ENCODE measurements at places on chromosomes 2 and 18.

GRCh38 chr2:11873356-11874154 lies 127.1 kb downstream of the LPIN1 start:
- no peak for DNase-seq

GRCh38 chr18:8375249-8375648 lies 234.0 kb upstream of the RAB12 start:
- no peak for DNase-seq

DNA sequence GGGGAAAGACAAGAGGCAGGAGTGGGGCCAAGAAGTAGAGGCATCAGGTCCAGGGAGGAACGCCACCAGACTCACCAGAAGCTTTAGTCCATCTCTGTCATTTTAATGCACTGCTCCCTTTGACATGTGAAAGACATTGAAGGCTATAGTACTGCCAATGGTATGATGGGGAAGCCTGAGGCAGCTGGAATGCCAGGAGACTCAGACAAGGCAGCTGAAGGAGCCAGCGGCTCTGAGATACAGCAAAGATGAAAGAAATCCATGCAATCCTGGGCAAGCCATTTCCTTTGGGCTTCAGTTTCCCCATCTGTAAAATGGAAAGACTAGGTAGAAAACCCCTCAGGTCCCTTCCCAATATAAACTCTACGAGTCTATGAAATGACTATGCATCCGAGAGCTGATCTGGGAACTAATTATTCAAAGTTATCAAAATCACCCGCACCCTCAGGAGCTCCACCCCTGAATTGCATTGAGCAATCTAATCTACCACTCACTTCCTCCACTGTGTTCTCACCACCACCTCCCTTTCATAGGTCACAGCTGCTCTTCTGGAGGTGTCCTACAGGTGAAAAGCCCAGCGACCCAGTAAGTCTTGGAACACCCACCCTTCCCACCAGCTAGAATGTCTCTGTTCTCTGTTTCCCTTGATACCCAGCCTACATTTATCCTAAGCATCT lies 3.1 kb downstream of the CXCR2 start:
- no peak for DNase-seq

DNA sequence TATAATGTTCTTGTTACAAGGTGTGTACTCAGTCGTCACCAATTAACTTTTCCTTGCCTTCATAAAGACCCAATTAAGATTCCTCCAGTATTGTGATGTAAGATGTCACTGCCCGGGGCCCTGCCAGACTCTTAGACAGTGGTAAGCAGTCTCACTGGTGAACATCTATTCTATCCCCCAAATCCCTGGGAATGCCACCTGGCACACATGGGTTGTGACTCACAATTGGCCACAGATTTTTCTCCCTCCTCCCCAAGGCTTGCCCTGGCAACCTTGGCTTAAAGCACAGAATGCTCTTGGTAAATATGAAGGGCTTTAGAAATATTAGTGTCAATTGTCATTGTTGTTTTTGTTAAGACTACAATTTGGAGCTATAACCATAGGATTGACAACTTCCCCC lies 287.9 kb downstream of the ETAA1 start:
- no peak for DNase-seq

DNA sequence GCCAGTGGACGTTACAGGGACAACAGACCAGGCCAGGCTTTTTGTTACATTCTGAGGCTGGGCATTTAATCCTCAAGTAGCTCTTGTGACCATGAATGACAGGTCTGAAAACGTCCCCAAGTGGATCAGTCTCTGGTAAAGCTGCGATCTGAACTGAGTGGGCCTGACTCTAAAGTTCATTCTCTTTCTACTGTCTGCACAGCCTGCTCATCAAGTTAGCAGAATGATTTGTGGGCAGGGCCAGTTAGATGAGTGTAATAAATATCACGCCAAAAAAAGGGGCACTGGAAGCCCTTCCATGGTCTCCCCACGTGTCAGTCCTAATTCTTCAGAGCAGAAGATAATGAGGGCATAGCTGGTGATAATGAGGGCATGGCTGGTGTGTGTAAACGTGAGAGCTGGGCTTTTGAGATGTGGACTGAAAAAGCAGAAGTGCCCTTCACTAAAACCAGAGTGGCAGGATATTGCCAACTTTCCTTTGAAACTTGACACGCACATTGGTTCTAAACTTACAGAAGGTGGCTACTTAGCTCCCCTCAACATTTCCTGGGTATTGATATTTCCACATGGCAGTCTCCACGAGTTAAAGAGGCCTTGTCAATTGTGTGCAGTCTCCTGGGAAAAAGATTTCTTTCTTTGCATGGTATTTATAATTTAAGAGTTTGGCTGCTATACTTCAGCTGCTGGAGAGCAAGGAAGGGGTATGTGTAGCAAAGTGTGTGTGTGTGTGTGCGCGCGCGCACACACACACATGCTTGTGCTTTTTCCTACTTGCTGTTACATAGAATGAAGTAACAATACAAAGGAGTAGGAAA lies 72.7 kb upstream of the LYPD6B start:
- no peak for DNase-seq

DNA sequence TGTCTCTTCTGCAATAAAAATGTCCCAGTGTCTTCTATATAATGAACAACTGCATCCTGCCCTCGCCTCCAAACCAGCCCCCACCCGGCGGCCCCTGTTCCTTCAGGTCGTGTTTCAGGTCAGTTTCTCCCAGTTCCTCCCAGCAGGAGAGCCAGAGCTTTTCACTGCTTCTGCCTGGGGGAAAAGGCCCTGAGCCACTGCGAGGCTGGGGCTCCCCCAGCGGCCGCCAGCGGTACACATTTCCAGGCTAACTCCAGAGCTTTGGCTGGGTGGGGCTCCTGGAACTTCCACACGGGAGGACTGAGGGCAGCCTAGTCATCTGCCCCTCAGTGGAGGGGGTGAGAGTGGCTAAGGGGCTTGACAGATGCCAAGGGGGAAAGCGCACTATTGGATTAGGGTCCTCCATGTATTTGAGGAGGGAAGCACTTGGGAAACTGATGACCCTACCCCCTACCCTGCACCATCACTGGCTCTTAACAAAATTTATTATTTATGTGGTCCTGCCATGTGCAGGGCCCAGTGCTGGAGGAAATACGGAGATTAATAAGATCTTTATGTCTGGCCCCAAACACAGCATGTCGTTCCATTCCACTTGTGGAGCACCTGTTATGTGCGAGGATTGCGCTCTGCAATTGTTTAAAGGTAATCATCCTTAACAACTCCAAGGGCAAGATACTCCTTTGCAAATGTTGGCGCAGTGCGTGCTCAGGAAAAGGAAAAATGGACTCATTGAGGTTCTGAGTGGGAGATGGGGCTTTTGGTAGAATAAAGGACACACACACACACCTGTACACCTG lies 17.3 kb upstream of the CYS1 start:
- peak; percentile 66 for DNase-seq

DNA sequence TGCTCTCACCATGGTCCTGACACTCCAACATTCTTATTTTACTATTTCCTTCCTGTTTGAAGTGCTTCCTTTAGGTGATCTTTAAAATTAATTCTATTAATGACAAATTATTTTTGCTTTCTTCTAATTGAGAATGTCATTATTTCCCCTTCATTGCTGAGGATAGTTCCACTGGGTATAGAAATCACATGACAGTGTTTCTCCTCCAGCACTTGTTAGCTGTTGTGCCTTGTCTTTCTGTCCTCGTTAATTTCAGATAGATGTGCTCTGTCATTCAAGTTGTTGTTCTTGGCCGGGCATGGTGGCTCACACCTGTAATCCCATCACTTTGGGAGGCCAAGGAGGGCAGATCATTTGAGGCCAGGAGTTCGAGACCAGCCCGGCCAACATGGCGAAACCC lies 321.0 kb upstream of the RAB6C start:
- DNase-seq: no peak

DNA sequence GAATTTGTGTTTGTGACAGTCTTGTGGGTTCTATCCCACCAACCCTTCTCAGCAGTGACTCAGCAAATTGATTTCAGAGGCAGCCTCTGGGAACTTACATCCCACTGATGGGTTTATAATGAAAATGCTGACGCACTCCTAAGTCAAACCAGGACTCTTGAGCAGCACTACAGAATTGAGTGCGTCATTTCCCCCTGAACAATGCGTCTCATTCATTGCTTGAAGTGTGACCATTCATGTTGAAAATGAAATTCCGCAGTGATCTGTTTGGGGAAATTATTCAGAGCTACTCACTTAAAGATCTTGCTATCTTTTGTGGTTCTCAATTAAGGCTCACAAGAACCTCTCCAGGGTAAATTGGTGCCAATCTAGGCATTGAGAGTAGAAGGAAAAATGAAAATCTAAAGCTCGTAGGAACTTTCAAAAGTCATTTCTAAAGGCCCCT lies 417.7 kb upstream of the SLC14A2 start:
- no peak for DNase-seq

DNA sequence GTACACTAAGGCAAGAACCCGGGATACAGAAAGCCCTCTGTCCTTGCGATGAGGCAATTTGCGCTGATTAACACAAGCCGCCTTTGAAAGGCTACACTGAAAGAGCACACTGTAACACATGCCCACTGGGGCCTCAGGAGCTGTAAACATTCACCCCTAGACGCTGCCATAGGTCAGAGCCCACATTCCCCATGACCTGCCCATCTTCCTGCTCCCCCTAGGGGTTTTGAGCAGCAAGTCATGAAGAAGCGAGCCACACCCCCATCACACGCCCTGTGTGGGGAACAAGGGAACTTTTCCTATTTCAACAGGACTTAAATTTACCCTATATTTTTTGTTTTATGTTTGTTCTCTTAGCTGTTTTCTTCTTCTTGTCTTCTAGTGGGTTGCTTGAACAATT lies 47.8 kb upstream of the SLC4A10 start:
- DNase-seq: no peak

GRCh38 chr2:112182581-112183034 lies 44.4 kb downstream of the FBLN7 start:
- peak; percentile 89 for DNase-seq

GRCh38 chr2:11667194-11667593 lies 2.8 kb downstream of the NTSR2 start:
- no peak for DNase-seq

DNA sequence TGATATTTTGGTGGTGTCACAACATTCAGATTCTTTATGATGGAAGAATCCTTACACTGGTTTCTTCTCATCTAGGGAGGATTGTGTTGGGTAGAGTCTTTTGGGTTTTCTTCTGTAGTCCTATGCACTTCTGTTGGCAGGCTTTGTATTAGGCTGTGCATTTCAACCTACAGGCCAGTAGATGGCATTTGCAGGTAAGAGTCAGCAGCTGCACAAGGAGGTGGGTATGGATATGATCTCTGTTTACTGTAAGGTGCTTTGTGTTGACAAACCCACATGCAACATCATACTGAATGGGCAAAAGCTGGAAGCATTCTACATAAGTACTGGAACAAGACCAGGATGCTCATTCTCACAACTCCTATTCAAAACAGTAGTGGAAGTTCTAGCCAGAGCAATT lies 656.8 kb downstream of the METTL4 start:
- DNase-seq: peak; percentile 26

- DNase-seq: no peak
Measured at GRCh38 chr2:159614534-159615366, 1.6 kb downstream of the BAZ2B start.

DNA sequence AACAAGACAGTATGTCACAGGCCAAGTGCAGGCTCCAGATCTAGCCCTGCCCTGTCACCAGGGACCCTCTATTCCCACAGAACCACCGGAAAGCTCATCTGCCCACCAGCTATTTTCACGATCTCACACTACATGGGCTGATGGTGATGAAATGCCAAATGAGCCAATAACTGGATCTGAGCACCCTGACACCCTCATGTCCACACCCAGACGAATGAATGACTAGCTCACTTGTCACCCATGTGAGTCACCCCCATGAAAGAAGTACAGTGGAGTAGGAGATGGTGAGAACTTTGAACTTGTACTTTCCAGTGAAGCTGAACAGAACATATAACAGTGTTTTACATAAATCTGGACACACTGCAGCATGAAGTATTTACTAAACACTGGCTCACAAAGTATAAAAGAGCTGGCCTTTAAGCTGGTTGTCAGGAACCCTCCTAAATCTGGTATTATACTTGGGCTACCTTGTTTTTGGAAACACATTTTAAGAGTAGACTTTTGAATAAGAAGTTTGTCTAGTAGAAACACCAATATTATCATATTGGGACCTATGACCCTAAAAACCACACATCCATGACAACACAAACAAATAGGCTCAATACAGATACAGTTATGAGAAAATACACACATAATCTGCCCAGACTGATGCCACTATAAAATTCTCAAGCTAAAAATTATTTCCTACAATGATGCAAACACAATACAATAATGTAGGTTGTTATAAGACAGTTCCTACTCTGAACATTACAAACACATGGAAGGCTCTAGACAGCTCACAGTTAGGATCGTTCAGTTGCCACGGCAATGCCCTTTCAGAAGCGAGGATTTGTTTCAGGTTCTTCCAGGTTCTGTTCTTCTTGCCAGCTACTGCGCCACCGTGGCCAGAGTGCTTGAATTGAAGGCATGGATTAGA lies 19.0 kb downstream of the INO80C start:
- DNase-seq: no peak

- no peak for DNase-seq
Measured at GRCh38 chr18:32998921-32999320, 226.1 kb upstream of the KLHL14 start.

GRCh38 chr18:31061945-31062344 lies 19.4 kb upstream of the DSC3 start:
- DNase-seq: no peak

- DNase-seq: no peak
Measured at GRCh38 chr2:134117676-134118075, 136.2 kb upstream of the MGAT5 start.

DNA sequence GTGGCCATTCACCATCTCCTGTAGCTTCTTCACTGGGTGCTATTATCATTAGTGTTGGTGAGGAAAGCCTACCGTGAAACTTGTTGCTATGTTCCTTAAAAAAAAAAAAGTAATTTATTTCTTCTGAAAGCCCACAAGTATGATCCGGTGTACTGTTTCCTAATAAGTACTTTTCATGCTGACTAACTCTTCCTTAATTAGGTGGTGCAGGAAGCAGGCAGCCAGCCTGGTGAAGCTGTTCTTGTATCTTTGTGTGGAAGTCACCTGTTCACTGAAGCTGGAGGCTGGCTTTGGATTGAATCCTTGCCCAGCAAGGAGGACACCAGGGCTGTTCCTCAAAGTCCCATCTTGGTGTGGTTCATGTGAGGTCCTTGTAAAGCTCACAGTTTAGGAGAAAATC lies 321.7 kb upstream of the THSD7B start:
- no peak for DNase-seq

- DNase-seq: no peak
Measured at GRCh38 chr2:51213826-51214225, 181.9 kb upstream of the NRXN1 start.

GRCh38 chr2:20666304-20667150 lies at the start of gene GDF7:
Gene GDF7, plus strand, starts transcription at chr2:20667144. Its CDS starts 96 bp downstream, at chr2:20667240.
- DNase-seq: no peak

- DNase-seq: peak; percentile 88
Measured at GRCh38 chr2:23595601-23596251, 210.7 kb downstream of the KLHL29 start.
